ENCODE measurements at places on chromosomes 12 and 14.

DNA sequence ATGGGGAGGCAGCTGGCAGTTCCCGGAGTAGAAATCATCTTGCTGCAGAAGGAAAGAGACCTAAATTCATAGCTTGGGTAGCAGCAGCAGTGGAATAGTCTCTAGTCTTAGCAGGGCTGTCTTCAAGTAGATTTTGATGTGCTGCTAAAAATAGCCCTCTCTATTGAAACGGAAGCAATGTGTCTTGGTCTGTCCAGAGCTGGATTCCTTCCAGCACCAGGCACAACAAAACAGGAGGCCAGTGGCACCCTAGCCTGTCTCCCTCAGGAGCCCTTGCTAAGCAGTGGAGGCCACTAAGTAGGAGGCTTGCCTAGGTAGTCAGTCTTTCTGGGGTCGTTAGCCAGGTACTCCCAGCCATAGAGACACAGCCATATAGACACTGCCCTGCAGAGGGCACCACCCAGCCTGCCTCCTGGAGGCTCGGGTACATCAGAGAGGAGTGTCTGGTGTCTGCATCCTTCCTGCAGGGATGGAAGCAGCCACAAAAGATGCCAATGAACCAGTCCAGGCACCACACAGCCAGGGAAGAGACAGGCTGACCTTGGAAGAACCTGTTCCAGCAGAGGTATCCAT, 97.5 kb downstream of the CRACR2A start:
- no peak for DNase-seq

DNA sequence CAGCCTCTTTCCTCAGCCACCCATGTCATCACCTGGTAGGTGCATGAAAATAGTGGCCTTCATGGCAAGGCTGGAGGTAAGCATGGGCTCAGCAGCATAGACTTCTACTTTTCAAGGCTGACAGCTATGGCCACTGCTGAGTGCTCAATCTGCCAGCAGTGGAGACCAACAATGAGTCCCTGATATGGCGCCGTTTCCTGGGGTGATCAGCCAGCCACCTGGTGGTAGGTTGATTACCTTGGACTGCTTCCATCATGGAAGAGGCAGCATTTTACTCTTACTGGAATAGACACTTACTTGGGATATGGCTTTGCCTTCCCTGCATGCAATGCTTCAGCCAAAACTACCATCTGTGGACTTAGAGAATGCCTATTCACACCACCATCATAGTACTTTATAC, 39.5 kb upstream of the USP44 start:
- DNase-seq, result no peak

GRCh38 chr14:101628975-101629374, 67.7 kb downstream of the DIO3 start:
- DNase-seq, result no peak

GRCh38 chr14:26872515-26873361, 274.9 kb upstream of the NOVA1 start:
- no peak for DNase-seq

- DNase-seq, result no peak
These were observed 297.7 kb upstream of the CLEC14A start for GRCh38 chr14:38553586-38553985.

DNA sequence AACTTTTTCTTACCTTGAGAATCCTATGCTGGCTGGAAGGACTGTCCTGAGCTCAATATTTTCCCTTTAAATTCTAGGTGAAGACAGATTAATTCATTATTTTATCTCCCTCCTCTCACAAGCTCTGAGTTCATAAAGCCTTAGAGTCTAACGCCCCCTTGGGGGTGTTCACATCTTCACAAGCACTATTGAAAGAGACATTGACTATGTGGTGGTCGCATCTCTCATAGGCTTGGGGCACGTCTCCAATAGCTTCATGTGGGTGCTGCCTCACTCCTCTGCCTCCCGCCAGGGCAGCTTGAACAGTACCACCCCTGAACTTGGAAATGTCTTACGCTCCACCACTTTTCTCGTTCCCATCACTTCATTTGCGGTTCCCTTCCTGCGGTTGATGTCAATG, 106.2 kb downstream of the UNC79 start:
- DNase-seq, result no peak

GRCh38 chr12:87991483-87991882, 37.7 kb downstream of the C12orf50 start:
- DNase-seq, result no peak

- no peak for DNase-seq
These were observed 16.5 kb upstream of the KRT78 start for GRCh38 chr12:52865090-52865944.

DNA sequence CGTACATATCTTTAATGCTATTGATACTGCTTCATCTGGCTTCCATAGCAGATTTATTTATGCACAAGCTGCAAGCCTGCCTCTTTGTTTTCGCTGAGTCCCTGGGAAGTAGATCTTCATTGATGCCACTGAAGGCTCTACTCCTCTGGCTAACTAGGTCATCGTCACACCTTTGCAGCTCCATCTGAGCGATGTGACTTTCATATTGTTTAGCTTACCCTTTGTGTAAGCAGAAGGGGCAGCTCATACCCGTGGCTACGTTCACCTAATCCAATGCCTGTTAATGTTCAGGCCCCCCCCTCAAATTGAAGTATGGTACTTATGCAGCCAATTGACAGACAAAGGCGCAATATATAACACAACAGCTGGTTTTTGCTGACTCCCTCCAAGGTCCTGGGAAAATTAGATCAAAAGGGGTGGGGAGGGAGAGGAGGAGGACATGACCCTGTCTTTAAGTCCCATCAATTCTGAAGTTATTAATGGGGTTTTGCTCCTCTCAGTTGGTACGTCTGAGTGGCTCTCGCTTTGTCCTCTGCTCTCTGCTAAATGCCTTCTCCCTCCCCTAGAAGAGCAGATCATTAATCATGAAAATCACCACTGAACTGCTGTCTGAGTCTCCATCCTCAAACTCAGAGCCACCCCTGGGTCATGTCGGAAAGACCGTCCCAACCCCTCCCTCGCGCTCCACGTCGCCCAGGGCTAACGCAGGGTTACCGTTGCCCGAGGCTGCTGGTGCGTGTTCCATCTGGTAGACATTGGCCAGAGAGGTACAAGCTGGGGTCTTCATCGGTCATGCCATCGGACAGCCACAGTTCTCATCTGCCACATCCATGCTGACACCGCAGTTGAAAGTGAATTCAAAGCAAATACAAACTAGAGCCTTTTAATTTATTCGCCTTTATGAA, 128.8 kb downstream of the ADGRD1 start:
- no peak for DNase-seq
